Caco-2 (cell line): ENCODE measurements at places on chromosomes 1 and 21.
A peak's percentile ranks its signal among the peaks of the same experiment; 100 is the strongest.

GRCh38 chr1:197632005-197632404 is 143.3 kb downstream of the DENND1B start:
- DNase-seq = no peak

GRCh38 chr1:178030467-178030866 is 60.6 kb upstream of the SEC16B start:
- DNase-seq = no peak

DNA sequence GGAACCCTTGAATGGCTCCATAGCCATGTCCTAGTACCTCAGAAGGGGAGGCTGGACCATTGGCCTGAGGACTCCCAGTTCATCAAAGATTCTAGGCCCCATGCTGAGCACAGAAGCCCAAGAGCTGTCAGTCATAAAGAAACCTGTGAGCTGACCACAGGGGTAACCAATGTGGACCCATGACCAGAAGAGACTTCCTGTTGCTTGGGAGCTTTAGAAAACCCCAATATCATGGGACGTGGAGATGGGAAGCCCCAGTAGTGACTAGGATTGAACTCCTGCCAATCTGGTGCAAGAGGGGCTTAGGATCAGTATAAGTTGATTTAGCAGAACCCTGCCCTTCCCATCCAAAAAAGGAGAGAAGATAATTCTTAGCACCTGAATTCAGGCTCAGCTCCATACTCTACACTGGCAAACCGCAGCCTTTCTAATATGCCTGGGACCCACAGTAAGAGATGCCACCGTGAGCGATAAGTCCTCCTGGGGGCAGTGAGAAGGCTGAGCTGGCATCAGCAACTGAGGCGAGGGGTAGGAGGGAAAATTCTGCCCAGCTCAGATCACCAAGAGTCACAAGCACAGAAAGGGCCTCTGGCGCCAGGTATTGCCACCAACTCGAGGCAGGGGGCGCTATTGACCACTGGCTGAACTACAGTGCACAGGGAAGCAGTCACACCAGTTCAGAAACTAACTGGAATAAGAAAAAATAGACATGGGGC is 108.9 kb downstream of the CAPN8 start:
- peak; percentile 69 for DNase-seq

DNA sequence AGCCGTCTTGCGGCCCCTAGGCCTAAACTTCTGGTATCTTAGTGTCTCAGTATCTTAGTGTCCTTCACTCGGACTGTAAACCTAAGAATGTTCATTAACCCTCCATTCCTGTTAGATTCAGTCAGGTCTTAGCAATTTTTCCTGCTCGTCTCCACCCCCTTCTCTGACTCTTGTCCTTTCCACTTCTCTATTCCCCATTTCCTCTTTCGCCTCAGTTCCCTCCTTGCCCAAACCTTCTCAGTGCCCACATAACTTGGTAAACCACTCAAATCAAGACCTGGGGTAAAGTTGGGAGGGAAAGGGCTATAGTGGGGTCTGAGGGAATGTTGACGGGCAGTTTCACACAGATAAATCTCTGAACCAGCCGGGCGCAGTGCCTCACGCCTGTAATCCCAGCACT is 726 bp upstream of the FCER1G start:
- no peak for DNase-seq

GRCh38 chr1:226154593-226154992 is 31.9 kb downstream of the ACBD3 start:
- no peak for DNase-seq

DNA sequence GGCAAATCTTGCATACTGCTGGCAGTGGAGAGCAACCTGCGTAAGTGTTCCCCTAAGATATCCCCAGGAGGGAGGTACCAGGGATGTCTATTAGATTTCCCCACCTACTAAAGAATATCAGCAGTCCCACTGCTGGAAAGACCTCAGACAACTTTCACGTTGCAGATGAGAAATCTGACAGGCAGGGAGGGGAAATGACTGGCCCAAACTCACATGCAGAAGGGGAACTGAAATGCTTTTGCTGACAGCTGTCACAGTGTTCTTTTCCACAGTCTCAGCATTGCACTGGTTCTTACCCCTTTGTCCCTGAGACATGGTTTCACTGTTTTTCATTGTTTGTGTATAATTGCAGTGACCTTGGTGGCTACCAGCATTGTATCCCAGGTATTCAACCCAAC is 84.8 kb upstream of the ATP1A1 start:
- DNase-seq = no peak

DNA sequence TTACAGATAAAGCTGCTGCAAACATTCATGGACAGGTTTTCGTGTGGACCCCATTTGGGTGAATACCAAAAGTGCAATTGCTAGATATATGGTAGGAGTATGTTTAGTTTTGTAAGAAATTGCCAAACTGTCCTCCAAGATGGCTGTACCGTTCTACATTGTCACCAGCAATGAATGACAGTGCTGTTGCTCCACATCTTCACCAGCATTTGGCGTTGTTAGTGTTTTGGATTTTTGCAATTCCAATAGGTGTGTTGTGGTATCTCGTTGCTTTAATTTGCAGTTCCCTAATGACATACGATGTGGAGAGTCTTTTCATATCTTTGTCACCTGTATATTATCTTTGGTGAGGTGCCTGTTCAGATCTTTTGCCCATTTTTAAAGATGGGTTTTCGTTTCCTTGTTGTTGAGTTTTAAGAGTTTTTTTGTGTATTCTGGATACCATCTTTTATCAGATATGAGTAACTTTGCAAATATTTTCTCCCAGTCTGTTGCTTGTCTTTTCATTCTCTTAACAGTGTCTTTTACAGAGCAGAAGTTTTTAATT is 12.1 kb downstream of the CATSPERE start:
- no peak for DNase-seq

- DNase-seq = no peak
These were observed 69.2 kb downstream of the RUNX3 start for GRCh38 chr1:24860841-24861240.
